ENCODE measurements at places on chromosomes 11 and 22.

DNA sequence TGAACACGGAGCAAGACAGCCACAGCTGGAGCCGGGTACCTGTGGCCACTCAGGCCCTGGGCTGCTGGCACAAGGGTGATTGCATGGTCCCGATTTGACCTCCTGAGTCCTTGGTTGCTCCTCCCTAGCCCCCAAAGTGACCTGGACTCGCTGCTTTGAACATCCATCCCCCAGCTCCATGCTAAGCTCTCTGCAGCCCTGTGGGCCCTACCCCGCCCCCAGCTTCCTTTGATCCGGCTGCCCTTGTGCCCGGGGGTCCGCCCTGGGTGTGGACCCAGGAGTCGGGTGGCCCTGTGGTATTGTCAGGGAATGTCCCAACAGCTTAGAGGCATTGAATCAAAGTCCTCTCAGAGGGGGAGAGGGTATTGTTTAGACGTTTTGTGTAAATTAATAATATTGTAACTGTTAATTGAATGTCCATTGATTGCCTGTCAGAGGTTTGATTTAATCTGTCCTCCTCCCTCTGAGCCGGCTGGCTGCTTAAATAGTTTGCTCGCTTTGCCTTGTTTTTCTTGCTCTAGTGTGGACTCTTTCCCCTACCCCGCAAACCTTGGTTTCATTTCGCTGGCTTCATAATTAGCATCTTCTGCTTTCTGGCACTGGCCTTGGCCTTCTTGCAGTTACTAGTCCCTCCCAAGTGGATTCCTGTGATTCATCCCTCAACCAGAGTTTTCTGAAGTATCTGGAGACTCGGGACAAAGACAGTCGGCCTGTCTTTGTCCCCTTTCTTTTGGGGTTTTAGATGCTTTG is 20.7 kb downstream of the GRIK4 start:
- peak; percentile 47 for DNase-seq

GRCh38 chr11:37177721-37178120 is 579.7 kb upstream of the RAG2 start:
- DNase-seq, result no peak

GRCh38 chr11:45900916-45901617 is 6.0 kb downstream of the FREY1 start:
- no peak for DNase-seq

DNA sequence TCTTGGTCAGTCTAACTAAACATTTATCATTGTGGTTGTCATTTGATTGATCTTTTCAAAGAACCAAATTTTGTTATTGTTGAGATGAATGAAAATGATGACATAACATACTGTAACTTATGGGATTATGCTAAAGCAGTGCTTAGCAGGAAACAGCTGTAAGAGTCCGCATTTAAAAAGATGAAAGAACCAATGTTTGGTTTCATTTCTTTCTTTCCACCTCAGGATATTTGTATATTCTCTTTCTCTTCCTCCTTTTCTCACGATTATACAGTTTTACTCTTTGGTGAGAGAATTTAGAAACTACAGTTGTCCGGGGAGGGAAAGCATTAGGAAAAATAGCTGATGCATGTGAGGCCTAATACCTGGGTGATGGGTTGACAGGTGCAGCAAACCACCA is 23.1 kb downstream of the PIH1D2 start:
- DNase-seq, result no peak

Data from foreskin fibroblast (primary cell).